Thyroid gland (tissue), 4 donors: ENCODE measurements at places on chromosomes 6 and 20.

GRCh38 chr6:163585932-163586437 is 171.5 kb downstream of the QKI start:
- H3K27ac ChIP-seq, result no peak overlapping the region
- H3K36me3 ChIP-seq, result no peaks in the 10 kb centered on the region
- H3K4me3 ChIP-seq, result no peak overlapping the region
- DNase-seq, result peak; percentile 16
- H3K4me1 ChIP-seq, result no peaks in the 10 kb centered on the region

- no peaks in the 10 kb centered on the region for H3K4me1 ChIP-seq
- DNase-seq, result no peak
- no peak overlapping the region for H3K27ac ChIP-seq
- H3K36me3 ChIP-seq, result no peaks in the 10 kb centered on the region
- H3K4me3 ChIP-seq, result no peak overlapping the region
Observed at GRCh38 chr20:43838703-43839060, 76.0 kb upstream of the TOX2 start.

- H3K27ac ChIP-seq, result no peak overlapping the region
- DNase-seq, result no peak
- no peak overlapping the region for H3K4me3 ChIP-seq
- no peaks in the 10 kb centered on the region for H3K36me3 ChIP-seq
- no peaks in the 10 kb centered on the region for H3K27me3 ChIP-seq
Observed at GRCh38 chr20:40606660-40607059, 82.4 kb downstream of the MAFB start.

GRCh38 chr6:34536959-34537848 is 18.9 kb downstream of the SPDEF start:
- no peak for DNase-seq
- H3K4me3 ChIP-seq, result no peak overlapping the region
- H3K27ac ChIP-seq, result no peak overlapping the region
- no peaks in the 10 kb centered on the region for H3K27me3 ChIP-seq
- H3K4me1 ChIP-seq, result peaks cover 7% of the 10 kb centered on the region

- H3K27me3 ChIP-seq, result no peaks in the 10 kb centered on the region
- H3K4me1 ChIP-seq, result peaks cover 12% of the 10 kb centered on the region
- no peak overlapping the region for H3K27ac ChIP-seq
- no peak overlapping the region for H3K4me3 ChIP-seq
Observed at GRCh38 chr20:48706710-48707365, 121.0 kb downstream of the PREX1 start.

DNA sequence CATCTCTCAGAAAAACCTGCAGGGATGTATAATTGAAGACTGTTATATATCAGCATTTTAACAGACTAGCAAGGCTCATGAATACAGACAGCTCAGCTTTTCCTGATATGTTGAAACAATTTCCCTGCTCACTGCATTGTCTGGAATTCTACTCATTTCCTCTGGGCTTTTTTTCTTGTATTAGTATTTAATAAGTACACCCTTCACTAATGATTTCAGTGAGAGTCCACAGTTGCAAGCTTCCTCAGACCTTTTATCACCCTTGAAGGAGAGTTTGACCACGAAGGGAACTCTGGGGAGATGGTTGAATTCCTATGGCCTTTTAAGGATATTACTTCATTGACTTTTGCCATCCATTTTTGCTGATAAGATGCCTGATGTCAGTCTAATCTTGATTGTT is 248.7 kb downstream of the ADGB start:
- H3K27me3 ChIP-seq, result no peaks in the 10 kb centered on the region
- H3K36me3 ChIP-seq, result no peaks in the 10 kb centered on the region
- H3K4me1 ChIP-seq, result no peaks in the 10 kb centered on the region

DNA sequence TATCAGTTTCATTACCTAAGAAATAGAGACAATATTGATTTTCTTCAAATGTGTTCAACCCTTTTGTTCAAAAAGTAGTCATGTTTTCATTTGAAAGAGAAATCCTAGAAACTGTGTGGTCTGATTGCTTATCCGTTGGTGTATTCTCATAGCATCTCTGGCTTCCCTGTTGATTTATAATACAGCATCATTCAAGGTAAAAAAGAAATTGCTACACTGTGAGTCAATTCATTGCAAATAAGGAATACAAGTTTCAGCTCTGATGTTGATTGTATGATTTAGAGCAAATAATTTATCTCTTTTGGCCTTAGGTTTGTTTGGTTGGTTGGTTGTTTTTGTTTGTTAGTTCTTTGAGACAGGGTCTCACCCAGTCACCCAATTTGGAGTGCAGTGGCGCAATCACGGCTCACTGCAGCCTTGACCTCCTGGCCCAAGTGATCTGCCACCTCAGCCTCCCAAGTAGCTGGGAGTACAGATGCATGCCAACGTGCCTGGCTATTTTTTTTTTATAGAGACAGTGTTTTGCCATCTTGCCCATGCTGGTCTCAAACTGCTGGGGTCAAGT is 185.5 kb upstream of the TNFAIP3 start:
- H3K4me3 ChIP-seq, result no peak overlapping the region
- H3K36me3 ChIP-seq, result no peaks in the 10 kb centered on the region
- H3K27ac ChIP-seq, result no peak overlapping the region
- no peak for DNase-seq
- no peaks in the 10 kb centered on the region for H3K4me1 ChIP-seq
- no peaks in the 10 kb centered on the region for H3K27me3 ChIP-seq

DNA sequence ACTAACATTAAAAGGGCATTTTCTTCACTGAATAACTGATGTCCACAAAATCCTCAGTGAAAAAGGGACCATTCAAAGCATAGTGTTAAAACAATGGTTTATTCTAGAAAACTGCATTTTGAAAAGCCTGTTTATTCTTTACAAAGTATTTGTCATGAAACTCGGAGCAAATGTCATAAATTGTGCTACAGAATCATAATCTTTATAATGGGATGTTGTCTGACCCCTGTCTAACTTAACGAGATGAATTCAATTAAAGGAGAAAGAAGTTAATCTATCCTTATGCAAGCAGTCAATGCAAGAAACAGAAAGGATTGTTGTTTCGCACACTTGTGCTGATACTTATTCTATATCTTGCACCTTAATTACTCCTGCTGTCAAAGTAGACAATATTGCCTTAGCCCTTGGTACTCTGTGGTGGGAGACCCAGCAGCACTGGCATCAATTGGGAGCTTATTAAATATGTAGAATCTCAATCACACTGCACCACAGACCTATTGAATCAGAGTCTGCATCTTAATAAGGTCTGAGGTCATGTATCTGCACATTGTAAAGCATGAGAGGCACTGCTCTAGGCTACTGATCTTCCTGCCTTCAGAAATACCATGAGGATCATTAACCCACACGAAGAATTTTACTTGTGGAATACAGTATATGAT is 708.3 kb downstream of the HDGFL1 start:
- no peaks in the 10 kb centered on the region for H3K27me3 ChIP-seq
- no peak overlapping the region for H3K4me3 ChIP-seq
- no peak for DNase-seq
- H3K36me3 ChIP-seq, result no peaks in the 10 kb centered on the region
- H3K27ac ChIP-seq, result no peak overlapping the region

DNA sequence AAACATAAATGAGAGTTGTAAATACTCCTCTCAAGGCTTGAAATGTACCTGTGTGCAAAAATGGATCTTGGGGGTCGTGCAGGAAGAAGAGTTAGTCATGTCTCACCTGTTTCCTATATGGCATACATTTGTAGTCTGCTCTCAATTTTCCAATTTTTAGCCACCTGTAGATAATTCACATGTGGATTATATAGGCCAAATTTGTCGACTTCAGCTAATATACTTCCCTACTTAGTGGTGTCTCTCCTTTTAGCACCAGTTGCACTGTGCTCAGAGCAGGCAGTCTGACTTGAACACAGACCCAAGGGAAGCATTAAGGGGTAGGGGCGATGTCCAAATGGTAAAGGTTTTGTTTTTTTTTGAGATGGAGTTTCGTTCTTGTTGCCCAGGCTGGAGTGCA is 1.9 kb downstream of the RBM24 start:
- H3K4me3 ChIP-seq, result no peak overlapping the region
- DNase-seq, result no peak
- no peaks in the 10 kb centered on the region for H3K36me3 ChIP-seq
- no peak overlapping the region for H3K27ac ChIP-seq
- H3K4me1 ChIP-seq, result peaks cover 5% of the 10 kb centered on the region

DNA sequence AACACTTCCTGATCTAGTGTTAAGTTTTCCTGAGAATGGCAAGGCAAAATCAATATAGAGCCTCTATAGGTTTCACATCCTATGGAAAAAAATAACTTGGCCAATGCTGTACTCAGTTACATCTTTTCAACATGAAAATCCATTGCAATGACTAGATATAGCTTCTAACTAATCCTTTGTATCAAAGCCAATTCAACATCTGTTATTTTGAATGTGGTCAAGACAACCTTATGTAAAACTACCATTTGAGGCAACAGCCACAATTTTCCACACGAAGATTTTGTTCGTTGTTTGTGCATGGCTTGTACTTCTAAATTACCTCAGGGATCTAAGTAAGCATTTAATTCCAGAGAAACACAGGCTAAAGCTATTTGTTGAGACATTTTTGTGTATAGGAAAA is 637.8 kb upstream of the EYS start:
- H3K36me3 ChIP-seq, result no peaks in the 10 kb centered on the region
- no peak for DNase-seq
- no peaks in the 10 kb centered on the region for H3K27me3 ChIP-seq

- no peaks in the 10 kb centered on the region for H3K4me1 ChIP-seq
- H3K4me3 ChIP-seq, result no peak overlapping the region
- H3K36me3 ChIP-seq, result no peaks in the 10 kb centered on the region
- no peak for DNase-seq
Observed at GRCh38 chr20:54110041-54110440, 39.6 kb upstream of the BCAS1 start.

DNA sequence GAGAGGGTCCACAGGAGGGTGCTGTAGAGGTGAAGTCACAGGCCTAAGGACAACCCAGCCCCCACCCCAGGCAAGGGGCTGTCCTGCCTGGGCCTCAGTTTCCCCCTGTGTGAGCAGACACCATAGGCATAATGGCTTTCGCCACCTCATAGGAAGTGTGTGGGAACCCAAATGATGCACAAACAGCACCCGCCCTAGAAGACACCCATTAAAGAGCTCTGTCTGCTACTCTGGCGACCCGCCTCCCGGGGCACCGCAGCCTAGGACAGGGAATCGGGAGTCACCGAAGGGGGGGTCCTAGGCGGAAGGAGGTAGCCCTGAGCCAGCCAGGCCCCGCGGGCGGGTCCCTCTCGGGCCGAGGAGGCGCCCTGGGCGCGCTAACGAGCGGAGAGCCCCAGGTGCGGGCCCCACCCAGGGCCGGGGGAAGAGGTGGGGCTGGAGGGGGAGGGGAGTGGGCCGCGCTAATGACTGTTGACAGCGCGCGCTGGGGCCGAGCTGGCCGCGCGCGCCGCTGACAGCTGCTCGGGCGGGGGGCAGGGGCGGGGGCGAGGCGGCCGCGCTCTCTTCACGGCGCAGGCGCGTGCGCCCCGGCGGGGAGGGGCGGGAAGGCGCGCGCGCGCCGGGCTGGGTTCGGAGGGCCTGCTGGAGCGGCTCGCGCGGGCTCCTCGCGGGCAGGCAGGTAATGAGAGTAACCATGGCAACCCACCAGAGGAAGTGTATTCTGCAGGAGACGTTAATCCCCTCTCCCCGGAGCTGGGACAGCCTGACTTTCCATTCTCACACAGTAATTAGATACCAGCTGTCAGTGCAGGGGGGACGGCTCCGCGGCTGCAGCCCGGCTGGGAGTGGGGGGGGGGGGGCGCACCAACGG is 48.9 kb downstream of the NOL4L start:
- H3K27me3 ChIP-seq, result no peaks in the 10 kb centered on the region
- no peak overlapping the region for H3K27ac ChIP-seq
- peak; percentile 57 for DNase-seq
- peak overlapping the region; percentile 46 for H3K4me3 ChIP-seq
- H3K4me1 ChIP-seq, result peaks cover 16% of the 10 kb centered on the region

DNA sequence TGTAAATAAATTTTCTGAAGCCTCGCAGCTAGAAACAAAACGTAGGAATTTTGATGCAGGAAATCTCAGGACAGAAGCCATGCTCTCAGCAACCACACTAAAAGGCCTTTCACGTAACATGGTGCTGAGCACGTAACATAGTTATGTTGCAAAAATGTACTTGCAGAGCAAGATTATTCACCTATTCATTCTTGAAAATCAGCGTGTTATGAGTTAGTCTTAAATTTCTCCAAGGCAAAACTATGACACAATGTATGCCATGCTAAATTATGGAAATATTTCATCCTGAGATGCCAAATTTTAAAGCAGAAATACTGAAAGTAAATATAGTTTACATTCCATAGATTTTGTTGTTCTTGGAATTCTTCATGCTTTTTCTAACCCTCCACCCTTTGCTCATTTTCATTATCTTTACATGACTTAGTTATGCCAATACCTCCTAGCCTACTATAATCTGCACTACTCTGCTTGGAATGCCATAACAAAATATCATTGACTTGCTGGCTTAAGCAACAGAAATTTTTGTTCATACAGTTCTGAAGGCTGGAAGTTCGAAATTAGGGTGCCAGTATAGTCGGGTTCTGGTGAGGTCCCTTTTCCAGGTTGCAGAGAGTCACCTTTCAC is 179.8 kb upstream of the BMP5 start:
- no peaks in the 10 kb centered on the region for H3K36me3 ChIP-seq
- no peak overlapping the region for H3K27ac ChIP-seq
- DNase-seq, result no peak

DNA sequence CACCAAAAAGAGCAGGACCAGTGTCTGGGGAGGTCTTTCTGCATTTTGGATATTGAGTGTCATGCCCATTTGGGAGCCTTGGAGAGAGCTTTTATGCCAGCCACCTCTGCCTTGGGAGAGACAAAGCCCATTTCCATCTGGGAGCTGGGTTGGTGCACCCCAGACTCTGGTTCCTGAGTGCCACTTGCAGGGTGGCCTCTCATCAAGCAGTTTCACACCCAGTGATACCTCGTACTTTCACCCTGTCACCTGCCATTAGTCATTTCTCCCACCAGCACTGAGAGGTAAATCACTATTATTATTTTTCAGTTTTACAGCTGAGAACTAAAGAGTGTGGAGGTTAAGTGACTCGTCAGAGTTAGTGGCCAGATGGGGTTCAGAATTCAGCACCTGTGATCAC is 94.7 kb downstream of the PTPRT start:
- H3K36me3 ChIP-seq, result no peaks in the 10 kb centered on the region
- no peak overlapping the region for H3K4me3 ChIP-seq
- no peak for DNase-seq
- H3K27ac ChIP-seq, result no peak overlapping the region

DNA sequence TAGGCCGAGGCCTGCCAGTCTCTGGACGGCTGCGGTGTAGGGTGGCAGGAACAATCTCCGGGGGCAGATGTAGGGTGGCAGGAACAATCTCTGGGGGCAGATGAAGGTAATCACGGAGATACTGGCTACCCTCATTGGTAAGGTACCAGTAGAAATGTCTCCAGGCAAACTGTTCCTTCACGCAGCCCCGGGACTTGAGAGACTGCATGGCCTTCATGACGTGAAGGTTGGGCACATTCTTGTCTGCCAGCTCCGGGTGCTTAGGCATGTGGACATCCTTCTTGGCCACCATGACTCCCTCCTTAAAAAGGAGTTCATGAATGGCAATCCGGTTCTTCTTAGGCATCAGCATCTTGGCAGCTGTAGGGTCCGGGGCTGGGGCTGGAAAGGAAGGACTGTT is 6.1 kb downstream of the FAM110A start:
- H3K4me3 ChIP-seq, result no peak overlapping the region
- no peaks in the 10 kb centered on the region for H3K27me3 ChIP-seq
- no peak overlapping the region for H3K27ac ChIP-seq
- DNase-seq, result no peak
- peaks cover 28% of the 10 kb centered on the region for H3K4me1 ChIP-seq

GRCh38 chr20:46720776-46721425 is 11.5 kb downstream of the SLC2A10 start:
- H3K27me3 ChIP-seq, result no peaks in the 10 kb centered on the region
- H3K36me3 ChIP-seq, result peaks cover 4% of the 10 kb centered on the region
- DNase-seq, result no peak
- no peak overlapping the region for H3K27ac ChIP-seq
